ENCODE measurements at places on chromosomes 11 and 22. TPM values are rescaled to one million over a fixed set of nuclear protein-coding genes. Genes with fewer than 3 reads are reported as not detected.

CBX7 gene
- 31.5 TPM for total RNA-seq

GRCh38 chr11:43523632-43524031 lies 156.9 kb upstream of the HSD17B12 start:
- peak; percentile 1 for DNase-seq

GRCh38 chr11:33564856-33565453 lies 135.7 kb downstream of the C11orf91 start:
- DNase-seq = no peak

DNA sequence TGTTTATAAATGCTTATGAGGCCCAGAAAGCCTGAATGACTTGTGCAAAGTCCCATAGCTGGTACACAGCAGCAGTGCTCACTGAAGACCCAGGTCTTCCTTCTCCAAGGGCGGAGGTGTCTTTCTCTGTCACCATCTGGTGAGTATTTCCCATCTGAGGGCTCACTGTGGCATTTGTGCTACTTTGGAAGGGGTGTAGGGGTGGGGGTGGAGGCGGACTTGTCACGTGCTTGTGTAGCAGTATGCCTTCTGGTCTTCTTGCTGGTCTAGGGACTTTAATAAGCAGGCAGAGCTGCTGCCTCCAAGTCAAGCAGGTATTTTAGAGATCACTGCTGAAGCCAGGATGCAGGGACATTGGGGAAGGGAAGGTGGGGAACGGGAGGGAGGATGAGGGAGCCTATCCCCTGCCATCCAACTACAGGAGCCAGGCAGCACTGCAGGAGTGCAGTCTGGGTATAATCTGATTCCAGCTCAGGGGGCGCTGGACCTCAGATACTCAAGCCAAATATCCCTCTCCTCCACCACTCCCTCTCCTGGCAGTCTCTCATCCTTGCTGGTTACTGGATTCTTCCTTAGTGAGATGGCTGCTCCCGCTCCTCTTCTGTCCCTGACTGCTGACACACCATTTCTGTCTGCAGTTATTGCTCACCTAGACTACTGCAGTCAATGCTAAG lies 3.4 kb downstream of the ABCC8 start:
- no peak for DNase-seq
